H1 (cell line): ENCODE measurements at places on chromosomes 1 and 21.

- no peak for DNase-seq
Observed at GRCh38 chr1:202192770-202193613, 607 bp upstream of the LGR6 start.

GRCh38 chr1:26145960-26146294, 13.0 kb upstream of the FAM110D start:
- DNase-seq = no peak

DNA sequence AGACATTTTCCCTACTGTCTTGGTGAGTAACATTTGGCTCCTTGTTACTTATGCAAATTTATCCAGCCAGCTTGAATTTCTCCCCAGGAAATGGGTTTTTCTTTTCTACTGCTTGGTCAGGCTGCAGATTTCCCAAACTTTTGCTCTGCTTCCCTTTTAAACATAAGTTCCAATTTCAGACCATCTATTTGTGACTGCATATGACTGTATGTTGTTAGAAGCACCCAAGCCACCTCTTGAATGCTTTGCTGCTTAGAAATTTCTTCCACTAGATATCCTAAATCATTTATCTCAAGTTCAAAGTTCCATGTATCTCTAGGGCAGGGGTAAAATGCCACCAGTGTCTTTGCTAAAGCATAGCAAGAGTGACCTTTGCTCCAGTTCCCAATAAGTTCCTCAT, 32.3 kb upstream of the CITED4 start:
- DNase-seq = no peak

DNA sequence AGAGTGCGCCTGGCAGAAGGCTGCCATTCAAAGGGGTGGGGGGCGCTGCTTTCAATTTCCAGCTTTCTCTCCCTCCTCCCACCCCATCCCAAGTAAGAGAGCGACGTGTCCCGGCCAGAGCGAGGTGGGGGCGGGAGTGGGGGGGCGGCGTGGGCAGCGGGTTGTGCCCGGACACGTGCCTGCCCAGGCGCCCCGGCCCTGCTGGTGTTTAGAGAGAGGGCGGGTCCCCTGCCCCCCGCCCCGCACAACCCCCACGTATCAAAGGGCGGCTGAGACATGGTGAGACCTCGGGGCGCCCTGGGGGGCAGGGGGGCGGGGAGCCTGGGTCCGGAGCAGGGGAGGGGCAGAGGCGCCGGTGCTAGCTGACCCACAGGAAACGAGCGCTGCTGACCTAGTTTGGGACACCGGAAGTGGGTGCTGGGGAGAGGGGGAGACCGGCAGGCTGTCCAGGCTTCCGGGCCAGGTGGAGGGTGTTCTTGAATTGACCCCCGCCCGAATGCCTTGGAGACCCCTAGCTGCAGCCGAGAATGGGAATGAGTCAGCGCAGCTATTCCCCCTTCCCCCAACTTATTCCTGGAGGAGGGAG, 1.3 kb downstream of the ZBTB7B start:
- DNase-seq = no peak

DNA sequence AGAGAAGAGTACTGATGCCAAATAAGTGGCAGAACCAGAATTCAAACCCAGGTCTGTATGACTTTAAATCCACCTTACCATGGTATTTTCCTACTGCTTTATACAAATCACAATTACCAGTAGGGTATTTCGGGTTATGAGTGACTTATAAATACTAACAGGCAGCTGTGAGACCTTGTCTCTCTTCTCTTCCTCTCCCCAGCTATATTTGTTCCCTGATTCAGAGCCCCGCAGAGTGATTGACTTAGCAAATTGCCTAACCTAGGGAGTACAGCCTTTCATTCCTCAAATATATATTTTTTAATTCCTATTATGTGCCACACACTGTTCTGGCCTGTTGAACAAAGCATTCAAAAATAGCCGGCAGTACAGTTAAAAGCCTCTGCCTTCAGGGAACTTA, 168.0 kb downstream of the CLEC20A start:
- DNase-seq = no peak

DNA sequence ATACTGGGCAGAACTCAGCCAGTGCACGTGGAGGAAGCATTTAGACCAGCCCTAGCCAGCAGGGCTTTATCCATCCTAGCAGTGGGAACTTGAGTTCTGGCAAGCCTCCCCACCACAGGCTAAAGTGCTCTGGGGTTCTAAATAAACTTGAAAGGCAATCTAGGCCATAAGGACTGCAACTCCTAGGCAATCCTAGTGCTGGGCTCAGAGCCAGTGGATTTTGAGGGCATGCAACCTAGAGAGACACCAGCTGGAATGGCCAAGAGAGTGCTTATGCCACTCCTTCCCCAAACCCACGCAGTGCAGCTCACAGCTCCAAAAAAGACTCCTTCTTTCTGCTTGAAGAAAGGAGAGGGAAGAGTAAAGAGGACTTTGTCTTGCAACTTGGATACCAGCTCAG, 70.5 kb upstream of the APOBEC4 start:
- DNase-seq = no peak
